ENCODE measurements at places on chromosomes 6 and 20. TPM values are rescaled to one million over a fixed set of nuclear protein-coding genes. Genes with fewer than 3 reads are reported as not detected.

RAB23 gene
- total RNA-seq, result 7.0 TPM

RFX6 gene
- total RNA-seq, result not detected

CDH26 gene
- total RNA-seq, result 0.18 TPM

C20orf204 gene
- 0.37 TPM for total RNA-seq

GSTA3 gene
- total RNA-seq, result not detected

SMLR1 gene
- total RNA-seq, result not detected

UBE2V1 gene
- total RNA-seq, result 113 TPM

CFAP206 gene
- 0.69 TPM for total RNA-seq

GMEB2 gene
- 10.5 TPM for total RNA-seq

OPRM1 gene
- total RNA-seq, result not detected

All from A549 treated with CpdA at 1 μM for 4 hours (cell line).